ENCODE measurements at places on chromosomes 3 and 15.

DNA sequence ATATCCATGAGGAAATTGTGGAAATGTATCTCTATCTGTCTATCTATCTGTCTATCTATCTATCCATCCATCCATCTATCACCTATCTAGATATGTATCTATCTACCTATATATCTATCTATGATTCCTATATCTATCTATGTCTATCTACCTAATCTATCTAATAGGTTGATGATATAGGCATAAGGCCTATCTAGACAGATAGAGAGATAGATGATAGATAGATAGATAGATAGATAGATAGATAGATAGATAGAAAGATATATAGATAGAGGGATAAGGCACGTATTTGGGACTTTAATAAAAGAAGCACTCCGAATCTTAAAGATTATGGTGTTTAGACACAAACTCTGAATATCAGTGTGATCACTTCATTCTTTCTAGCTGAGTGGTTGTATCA, 58.1 kb downstream of the DIPK2A start:
- no peak for DNase-seq

GRCh38 chr15:80154336-80154735, 1.5 kb downstream of the FAH start:
- DNase-seq: no peak

DNA sequence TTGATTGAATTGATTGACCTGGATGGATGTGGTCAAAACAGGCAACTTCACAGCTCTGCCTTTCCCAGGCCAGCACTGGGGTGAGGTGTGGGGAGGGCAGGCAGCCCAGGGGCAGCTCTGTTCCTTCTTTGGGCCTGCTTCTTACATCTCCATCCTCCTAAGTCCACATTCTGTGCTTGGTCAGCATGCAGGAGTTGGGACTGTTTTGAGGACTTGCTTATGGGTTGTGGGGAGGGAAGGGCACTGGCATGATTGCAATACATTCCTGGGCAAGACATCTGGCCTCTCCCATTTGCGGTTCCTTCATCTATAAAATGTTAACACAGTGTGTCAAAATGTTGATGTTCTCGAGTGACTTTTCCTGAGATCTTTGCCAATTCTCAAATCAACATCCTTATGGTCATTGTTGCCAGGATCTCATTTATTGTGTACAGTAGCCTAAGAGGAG, 84.1 kb downstream of the ST6GAL1 start:
- DNase-seq: no peak

- DNase-seq: no peak
These were observed 2.9 kb downstream of the NR2F2 start for GRCh38 chr15:96333131-96334016.

DNA sequence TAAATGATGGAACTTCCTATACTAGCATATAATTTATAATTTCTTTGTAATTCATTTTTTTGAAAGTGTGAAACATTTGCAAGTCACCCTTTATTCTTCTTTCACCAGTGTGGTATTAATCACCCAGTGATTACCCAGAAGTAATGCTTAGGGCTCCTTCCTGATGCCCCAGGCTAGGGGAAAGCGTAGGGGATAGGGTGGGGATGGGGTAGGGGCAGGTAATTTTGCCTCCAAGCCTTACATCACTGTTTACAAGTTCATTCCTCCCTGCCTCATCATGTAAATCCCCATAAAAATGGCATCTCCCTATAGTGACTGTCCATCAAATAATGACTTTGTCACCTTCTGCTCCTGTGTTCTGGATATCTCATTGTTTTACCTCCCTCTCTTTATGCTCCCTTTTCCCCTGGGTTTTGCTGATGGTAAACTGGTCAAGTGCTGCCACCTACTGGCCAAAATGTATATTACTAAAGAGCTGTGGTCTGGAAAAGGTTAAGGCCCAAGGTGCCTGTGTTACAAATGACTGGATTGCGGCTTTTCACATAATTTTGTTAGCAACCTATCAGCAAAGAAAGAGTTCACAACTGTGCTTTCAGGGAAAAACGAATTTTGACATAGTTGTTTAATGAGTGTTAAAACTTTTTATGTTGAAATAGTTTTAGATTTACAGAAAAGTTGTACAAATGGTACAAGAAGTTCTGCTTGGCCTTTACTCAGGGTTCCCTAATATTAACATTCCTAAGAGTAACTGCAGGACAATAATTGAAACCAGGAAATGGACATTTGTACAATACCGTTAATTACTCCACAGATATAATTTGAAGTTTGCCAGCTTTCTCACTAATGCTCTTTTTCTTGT, 54.7 kb downstream of the ONECUT1 start:
- DNase-seq: no peak

DNA sequence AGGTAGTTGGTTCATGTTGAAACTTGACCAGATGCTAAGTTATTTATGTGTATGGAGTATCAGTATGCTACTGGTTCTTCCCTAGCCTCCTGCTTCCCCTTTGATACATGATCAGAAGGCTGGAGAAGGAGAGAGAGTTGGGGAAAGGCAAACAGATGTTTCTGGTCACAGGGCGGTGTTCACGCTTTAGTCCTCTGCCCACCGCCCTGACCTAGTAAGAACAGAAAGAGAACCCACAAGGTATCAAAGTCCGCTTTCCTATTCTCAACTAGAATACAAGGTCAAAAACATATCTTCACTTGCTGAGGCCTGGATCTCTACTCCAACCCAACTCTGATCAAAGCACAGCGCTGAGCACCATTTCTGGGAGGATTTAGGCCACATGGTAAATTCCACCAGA, 55.5 kb downstream of the NCEH1 start:
- no peak for DNase-seq

DNA sequence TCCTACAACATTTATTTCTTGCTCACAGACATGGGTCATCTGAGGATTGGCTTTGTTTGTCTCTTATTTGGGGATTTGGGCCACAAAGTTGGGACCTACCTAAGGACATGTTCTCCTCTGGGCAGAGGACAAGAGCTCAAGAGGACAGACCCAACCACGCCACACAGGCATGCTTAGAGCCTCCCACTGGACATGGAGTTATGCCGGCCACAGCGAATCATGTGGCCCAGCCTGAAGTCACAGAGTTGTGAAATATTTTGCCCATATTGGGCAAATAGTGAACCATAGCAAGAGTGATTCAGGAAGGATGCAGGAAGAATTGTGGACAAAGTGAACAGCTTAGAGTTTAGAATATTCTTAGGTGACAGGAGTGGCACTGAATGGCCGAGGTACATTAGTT, 9.9 kb downstream of the TRAK1 start:
- DNase-seq: no peak

DNA sequence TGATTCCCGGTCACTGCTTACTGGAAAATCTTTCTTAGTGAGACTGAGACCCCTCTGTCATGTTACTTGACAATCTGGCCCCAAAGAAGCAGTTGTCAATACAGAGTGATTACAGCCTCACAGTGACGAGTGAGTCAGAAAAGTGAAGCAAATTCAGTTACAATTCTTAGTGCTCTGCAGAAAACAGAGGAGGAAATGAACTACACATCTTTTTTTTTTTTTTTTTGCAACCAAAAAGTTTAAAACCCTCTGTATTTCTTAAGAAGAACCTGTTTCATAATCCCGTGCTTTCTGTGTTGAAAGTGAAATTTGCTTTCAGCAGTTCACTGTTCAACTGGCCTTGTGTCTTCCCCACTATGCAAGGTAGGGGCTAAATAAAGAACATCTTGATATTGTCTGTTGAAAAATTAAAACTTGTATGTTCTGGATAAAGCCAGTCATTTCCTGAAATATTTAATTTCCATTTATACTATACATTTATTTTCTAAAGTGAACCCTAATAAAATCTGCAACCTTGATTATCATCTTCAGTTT, 1.9 kb downstream of the AQP9 start:
- DNase-seq: no peak

DNA sequence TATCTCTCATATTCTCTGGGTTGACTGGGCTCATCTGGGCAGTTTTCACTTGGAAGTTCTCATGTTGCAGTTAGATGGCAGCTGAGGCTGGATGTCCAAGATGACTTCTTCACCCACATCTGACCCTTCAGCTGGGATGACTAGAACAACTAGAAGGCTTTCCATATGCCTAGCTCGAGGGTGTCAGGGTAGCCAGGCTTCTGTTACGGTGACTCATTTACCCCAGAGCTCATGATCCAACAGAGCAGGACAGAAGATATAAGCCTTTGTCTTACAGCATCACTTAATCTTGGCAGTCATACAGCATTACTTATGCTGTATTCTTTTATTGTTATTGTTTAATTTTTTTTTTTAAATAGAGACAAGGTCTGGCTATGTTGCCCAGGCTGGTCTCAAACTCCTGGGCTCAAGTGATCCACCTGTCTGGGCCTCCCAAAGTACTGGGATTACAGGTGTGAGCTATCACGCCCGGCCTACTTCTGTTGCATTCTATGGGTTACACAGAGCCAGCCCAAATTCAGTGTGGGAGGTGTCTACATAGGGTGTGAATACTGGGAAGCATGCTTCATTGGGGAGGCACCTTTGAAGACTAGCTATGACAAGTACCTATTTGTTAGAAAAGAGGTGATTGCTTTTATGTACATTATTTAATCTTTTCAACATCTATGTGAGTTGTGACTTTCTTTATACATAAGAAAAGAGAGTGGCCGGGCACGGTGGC, 10.7 kb downstream of the HMCES start:
- no peak for DNase-seq

GRCh38 chr3:129439226-129439816, 427 bp downstream of the MBD4 start:
- DNase-seq: no peak

- DNase-seq: no peak
These were observed 135.1 kb downstream of the TMCO5A start for GRCh38 chr15:38069511-38070011.
